ENCODE measurements at places on chromosomes 12 and 14. TPM values are rescaled to one million over a fixed set of nuclear protein-coding genes. Genes with fewer than 3 reads are reported as not detected.

DNA sequence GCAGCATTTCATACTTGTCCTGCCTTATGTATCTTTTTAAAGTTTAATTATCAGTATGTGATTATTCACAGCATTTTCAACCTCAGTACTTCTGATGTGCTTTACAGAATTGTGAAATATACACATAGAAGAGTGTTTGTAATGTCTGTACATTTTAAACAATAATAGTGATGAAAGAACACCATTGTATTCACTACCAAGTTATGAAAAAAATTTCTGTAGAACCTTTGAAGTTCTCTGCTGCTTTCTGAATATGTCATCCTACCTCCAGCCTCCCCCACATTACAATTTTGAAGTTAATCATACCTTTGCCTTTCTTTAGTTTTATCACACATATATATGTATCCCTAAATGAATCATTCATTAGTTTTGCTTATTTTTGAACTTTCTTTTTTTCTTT, 24.8 kb downstream of the FRMD6 start:
- no peak overlapping the region for H3K4me3 ChIP-seq
- H3K4me1 ChIP-seq, result peaks cover 58% of the 10 kb centered on the region
- no peak for DNase-seq
- H3K27me3 ChIP-seq, result no peaks in the 10 kb centered on the region
- H3K27ac ChIP-seq, result peak overlapping the region; percentile 96

DNA sequence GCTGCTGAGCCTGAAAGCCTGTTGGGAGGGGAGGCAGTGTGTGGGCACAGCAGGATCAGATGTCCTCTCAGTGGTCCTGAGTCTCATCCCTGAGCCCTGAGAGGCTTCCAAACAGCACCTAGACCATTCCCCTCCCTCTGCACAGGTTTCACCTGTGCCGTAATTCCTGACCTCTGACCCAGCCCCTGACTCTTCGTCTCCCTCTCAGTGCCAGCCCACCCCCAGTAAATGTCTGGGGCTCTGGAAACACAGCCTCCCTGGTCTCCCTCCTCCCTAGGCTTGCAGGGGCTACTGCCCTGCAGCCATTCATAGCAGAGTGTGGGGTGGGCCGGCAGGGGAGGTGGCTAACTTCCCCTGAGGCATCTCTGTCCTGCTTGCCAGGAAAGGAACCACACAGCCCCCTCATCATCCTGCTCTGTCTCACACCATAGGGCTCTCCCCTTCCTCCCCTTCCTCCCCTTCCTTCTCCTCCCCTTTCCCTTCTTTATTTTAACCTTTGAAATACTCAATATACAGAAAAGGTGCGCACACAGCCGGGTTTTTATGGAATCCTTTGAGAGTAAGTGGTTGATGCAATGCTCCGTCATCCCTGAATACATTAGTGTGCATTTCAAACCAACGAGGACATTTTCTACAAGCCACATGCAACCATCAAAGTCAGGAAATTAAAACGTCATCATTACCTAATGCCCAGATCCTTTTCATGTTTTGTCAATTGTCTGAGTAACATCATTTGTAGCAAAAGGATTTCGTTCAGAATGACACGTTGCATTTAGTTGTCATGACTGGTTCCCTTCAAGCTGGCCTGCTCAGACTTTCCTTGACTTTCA, 67.0 kb downstream of the PRMT8 start:
- no peak overlapping the region for H3K4me3 ChIP-seq
- no peak overlapping the region for H3K27ac ChIP-seq
- H3K36me3 ChIP-seq, result peaks cover 6% of the 10 kb centered on the region
- no peaks in the 10 kb centered on the region for H3K27me3 ChIP-seq
- peaks cover 5% of the 10 kb centered on the region for H3K4me1 ChIP-seq

DNA sequence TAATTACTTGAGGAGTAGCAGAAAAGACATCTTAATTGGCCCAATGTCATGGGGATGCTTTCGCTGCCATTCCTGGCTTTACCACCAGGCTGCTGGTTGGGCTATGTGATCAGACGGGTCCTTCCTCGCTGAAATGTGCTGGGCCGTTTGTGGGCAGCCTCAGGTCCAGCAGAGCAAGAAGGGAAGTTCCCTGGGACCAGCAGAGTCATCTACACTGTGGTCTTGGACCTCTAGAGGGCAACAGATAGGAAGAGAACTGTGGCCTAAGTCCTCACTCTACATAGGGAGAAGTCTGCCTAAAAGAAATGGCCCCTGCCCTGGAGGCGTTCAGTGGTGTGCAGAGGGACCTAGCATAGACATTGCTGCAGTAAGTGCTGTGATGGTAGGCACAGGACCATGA, 10.9 kb downstream of the EVL start:
- DNase-seq, result no peak
- no peak overlapping the region for H3K27ac ChIP-seq
- no peak overlapping the region for H3K4me3 ChIP-seq
- no peaks in the 10 kb centered on the region for H3K27me3 ChIP-seq

DNA sequence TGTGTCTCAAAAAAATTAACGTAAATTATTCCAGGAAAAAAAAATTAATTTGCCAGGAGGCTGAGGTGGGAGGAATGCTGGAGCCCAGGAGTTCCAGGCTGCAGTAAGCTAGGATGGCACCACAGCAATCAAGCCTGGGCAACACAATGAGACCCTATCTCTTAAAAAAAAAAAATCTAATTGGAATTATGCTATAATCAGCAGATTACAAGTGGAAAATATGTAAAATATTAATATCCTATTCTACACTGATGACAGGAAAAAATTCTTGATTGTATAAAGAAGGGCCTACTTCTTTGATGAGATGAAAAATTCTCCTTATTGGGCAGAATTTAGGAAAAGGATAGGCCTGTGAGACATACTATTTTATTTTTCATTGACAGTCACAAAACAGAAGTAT, 114.0 kb downstream of the RALGAPA1 start:
- H3K27ac ChIP-seq, result no peak overlapping the region
- no peaks in the 10 kb centered on the region for H3K36me3 ChIP-seq
- DNase-seq, result no peak
- H3K4me1 ChIP-seq, result no peaks in the 10 kb centered on the region

DNA sequence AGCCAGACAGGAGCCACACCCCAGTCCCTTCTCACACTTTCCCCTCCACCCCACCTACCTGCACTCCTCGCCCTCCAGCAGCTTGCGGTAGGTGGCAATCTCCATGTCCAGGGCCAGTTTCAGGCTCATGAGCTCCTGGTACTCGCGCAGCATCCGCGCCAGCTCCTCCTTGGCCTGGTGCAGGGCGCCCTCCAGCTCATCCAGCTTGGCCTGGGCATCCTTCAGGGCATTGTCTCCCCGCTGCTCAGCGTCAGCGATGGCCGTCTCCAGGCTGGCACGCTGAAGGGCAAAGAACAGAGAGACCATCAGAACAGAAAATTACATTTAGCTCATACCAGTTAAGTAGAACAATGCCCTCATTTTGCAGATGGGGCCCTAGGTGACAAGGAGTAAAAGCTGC, 5.5 kb downstream of the KRT74 start:
- no peak for DNase-seq
- H3K4me1 ChIP-seq, result no peaks in the 10 kb centered on the region
- no peaks in the 10 kb centered on the region for H3K36me3 ChIP-seq
- peaks cover 20% of the 10 kb centered on the region for H3K27me3 ChIP-seq
- no peak overlapping the region for H3K27ac ChIP-seq
- no peak overlapping the region for H3K4me3 ChIP-seq

DNA sequence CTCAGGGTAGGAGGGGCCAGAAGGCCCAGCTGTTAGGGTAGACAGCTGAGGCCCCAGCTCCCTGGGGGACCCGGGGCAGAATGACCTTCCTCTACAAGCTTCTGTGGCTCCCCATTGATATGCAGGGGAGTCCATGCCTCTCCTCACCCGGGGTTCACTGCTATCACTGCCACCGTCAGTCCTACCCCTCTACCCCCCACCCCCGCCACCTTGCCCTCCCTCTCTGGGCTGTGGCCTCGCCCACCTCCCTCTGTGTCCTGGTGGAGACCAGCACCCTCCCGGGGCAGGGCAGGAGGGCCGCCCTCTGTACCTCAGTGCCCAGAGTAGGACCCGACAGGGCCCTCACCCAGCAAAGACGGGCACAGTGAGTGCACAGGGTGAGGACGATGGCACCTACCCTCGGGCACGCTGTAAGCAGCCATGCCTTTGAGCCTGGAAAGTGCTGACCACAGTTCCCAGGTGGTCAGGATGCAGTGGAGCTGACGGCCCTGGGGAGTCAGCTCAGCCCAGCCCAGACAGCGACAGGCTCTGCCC, 88.4 kb upstream of the SFSWAP start:
- peak overlapping the region; percentile 81 for H3K4me3 ChIP-seq
- H3K4me1 ChIP-seq, result peaks cover 51% of the 10 kb centered on the region
- DNase-seq, result no peak
- H3K36me3 ChIP-seq, result no peaks in the 10 kb centered on the region
- H3K27ac ChIP-seq, result no peak overlapping the region

DNA sequence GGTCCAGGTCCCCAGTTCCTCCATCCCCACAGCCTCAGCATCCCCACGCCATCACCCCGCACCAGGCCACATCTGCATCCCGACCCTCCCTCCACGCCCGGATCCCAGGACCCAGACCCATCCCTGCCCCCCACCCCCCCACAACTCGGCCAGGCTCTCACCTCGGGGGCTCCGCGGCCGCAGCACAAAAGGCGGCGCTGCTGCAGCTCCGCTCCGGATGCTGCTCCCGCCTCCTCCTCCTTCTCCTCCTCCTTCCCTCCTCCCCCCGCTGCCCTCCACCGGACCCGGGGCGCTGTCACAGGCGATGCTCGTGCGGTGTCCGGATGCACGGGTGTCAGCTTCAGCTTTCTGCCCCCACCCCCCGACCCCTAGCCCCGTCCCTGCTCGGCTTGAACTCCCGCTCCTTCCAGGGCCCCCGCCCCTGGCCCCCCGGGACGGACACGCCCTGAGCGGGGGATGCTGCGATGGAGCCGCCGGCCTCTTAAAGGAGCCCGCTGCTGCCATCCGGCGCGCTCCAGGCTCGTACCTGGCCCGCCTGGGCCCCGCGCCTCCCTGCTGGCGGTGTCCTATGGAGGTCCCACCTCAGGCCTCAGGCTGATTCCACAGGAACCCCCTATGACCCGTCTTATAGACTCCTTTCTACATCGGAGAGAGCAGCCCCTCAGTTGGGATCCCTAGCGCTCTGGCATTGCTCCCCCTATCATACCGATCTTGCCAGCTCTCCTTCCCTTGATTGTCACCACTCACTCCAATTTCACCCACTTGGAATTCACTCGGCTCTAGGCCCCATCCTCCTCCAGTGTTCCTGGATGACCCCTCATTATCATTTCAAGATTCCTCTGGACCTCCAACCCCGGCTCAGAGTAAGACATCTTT, at the start of gene MAP3K12:
Gene MAP3K12 (minus strand): TSS at position 193 of the 876 bp plus-strand sequence. CDS start 12,067 bp downstream, outside the sequence.
- no peaks in the 10 kb centered on the region for H3K36me3 ChIP-seq
- peak within 1 kb of the TSS; percentile 93 for H3K27ac ChIP-seq
- H3K27me3 ChIP-seq, result peaks cover 2% of the 10 kb centered on the region
- peaks cover 53% of the 10 kb centered on the region for H3K4me1 ChIP-seq
- peak within 1 kb of the TSS; percentile 98 for H3K4me3 ChIP-seq
- DNase-seq, result peak; percentile 65

- no peaks in the 10 kb centered on the region for H3K36me3 ChIP-seq
- no peaks in the 10 kb centered on the region for H3K27me3 ChIP-seq
- no peaks in the 10 kb centered on the region for H3K4me1 ChIP-seq
- no peak overlapping the region for H3K27ac ChIP-seq
- H3K4me3 ChIP-seq, result no peak overlapping the region
These were observed 79.7 kb upstream of the RAP1B start for GRCh38 chr12:68530965-68531364.

GRCh38 chr14:83816761-83817160, 1713.2 kb upstream of the FLRT2 start:
- no peak overlapping the region for H3K4me3 ChIP-seq
- H3K36me3 ChIP-seq, result no peaks in the 10 kb centered on the region
- no peak for DNase-seq
- peaks cover 5% of the 10 kb centered on the region for H3K4me1 ChIP-seq
- no peaks in the 10 kb centered on the region for H3K27me3 ChIP-seq
- H3K27ac ChIP-seq, result no peak overlapping the region

KERA gene
- not detected for total RNA-seq

RERG gene
- 0.61 TPM for total RNA-seq

All from neural crest cell (in vitro differentiated cells).